B cell (primary cell): ENCODE measurements at places on chromosomes 5 and 9.

- peaks cover 57% of the 10 kb centered on the region for H3K4me1 ChIP-seq
- no peak overlapping the region for H3K27ac ChIP-seq
- no peak overlapping the region for H3K4me3 ChIP-seq
- H3K27me3 ChIP-seq: no peaks in the 10 kb centered on the region
- peaks cover 1% of the 10 kb centered on the region for H3K36me3 ChIP-seq
- DNase-seq: peak; percentile 44
Measured at GRCh38 chr5:124658867-124659557, 87.4 kb downstream of the ZNF608 start.

GRCh38 chr5:134592141-134592746 lies 40.4 kb downstream of the SAR1B start:
- no peaks in the 10 kb centered on the region for H3K27me3 ChIP-seq
- no peaks in the 10 kb centered on the region for H3K4me1 ChIP-seq
- no peak overlapping the region for H3K4me3 ChIP-seq
- H3K36me3 ChIP-seq: no peaks in the 10 kb centered on the region
- H3K27ac ChIP-seq: no peak overlapping the region

DNA sequence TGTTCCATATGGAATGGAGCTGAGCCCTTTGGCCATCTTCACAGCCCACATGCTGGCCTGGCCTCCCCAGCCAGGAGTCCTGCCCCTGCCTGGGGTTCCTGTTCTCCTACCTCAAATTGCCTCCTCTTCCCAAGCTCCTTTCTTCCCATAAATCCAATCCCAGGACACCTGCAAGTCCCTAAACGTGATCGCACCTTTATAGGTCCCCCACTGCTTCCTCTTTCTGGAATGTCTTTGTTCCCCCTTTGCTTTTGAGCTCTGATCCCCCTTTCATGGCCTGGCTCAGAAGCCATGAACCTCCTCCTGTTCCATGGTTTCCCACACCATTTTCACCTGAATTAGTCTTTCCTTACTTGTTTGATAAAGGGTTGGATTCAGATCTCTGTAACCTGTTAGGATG lies 68.5 kb downstream of the TRPC7 start:
- H3K4me1 ChIP-seq: no peaks in the 10 kb centered on the region
- H3K36me3 ChIP-seq: no peaks in the 10 kb centered on the region
- H3K27me3 ChIP-seq: no peaks in the 10 kb centered on the region
- H3K27ac ChIP-seq: no peak overlapping the region

- H3K27ac ChIP-seq: no peak overlapping the region
- no peaks in the 10 kb centered on the region for H3K27me3 ChIP-seq
- no peak for DNase-seq
- H3K36me3 ChIP-seq: no peaks in the 10 kb centered on the region
- H3K4me1 ChIP-seq: peaks cover 9% of the 10 kb centered on the region
Measured at GRCh38 chr5:83741571-83741970, 20.9 kb upstream of the HAPLN1 start.

GRCh38 chr9:92414566-92414965 lies 9.7 kb downstream of the OMD start:
- H3K27me3 ChIP-seq: no peaks in the 10 kb centered on the region
- DNase-seq: peak; percentile 5
- peak overlapping the region; percentile 53 for H3K27ac ChIP-seq
- H3K4me3 ChIP-seq: no peak overlapping the region
- no peaks in the 10 kb centered on the region for H3K36me3 ChIP-seq

GRCh38 chr5:151070449-151070848 lies 10.4 kb downstream of the TNIP1 start:
- H3K4me1 ChIP-seq: peaks cover 60% of the 10 kb centered on the region
- H3K4me3 ChIP-seq: no peak overlapping the region
- H3K27ac ChIP-seq: no peak overlapping the region
- H3K36me3 ChIP-seq: peaks cover 60% of the 10 kb centered on the region
- DNase-seq: no peak

DNA sequence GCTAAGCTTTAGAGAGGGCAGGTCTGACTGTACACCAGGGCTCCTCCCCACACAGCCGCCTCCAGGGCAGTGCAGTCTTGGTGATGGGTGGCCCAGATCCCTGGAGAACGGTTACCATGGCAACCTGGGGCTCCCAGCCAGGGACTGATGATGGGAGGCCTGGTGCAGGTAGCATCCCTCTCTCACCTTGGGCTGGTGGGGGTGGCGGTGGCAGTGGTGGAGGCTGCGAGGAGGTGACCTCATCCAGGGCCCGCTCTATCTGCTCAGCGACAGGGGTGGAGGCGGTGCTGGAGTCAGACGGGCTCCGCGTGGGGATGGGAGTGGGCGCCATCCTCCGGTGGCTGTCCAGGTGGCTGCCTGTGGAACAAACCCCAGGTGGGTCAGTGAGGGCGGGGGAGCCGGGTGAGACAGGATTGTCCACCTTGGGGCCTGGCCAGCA lies 12.3 kb downstream of the PRR7 start:
- H3K27me3 ChIP-seq: no peaks in the 10 kb centered on the region
- no peak overlapping the region for H3K4me3 ChIP-seq
- no peak for DNase-seq
- H3K36me3 ChIP-seq: no peaks in the 10 kb centered on the region
- H3K4me1 ChIP-seq: peaks cover 18% of the 10 kb centered on the region
- H3K27ac ChIP-seq: no peak overlapping the region

DNA sequence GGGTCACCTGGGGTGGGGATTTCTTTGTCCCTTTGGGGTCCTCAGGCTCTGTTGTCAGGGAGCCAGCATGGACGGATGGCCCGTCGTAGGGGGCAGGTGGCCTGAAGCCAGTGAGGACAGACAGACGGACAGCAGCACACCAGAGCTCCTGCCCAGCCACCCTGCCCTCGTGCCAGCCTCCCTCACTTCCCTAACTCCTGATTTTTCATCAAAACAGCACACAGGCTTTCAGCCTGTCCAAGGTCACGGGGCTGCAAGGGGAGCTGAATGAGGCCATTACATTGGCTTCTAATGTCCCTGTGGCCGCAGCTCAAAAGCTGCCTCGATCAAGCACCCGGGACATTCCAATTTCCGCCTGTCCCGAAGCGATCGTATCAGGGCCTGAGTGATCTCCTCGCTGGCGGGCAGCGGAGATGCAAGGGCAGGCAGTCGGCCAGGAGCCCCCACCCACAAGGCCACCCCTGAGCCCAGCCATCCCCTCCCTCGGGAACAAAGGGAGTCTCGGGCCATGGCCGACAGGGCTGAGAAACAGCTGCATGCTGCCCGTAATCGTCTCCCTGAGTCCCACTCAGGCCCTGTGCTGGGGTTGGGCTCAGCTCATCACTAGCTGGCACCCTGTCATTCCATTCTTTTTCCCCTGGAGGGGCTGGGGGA lies 50.5 kb upstream of the RNU6ATAC start:
- peaks cover 13% of the 10 kb centered on the region for H3K4me1 ChIP-seq
- no peak overlapping the region for H3K4me3 ChIP-seq
- no peak overlapping the region for H3K27ac ChIP-seq
- H3K27me3 ChIP-seq: no peaks in the 10 kb centered on the region
- no peak for DNase-seq

DNA sequence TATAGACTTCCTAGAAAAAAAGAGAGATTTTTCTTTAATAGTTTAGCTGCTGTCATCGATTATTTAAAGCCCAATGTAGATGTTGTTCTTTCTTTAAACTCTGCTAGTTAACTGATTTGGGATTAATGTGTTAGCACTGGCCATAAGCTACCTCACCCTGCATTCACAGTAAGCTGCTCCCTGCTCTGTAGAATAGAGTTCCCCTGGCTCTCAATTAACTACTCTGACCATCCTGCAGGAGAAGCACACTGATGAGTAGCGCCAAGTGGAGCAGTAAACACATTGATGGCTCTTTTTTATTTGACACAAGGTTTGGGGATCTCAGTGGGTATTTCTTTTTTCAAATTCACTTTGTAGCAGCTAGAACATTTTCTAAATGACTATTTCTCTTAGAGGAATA lies 807.9 kb upstream of the ZNF608 start:
- H3K27ac ChIP-seq: no peak overlapping the region
- H3K36me3 ChIP-seq: no peaks in the 10 kb centered on the region
- no peaks in the 10 kb centered on the region for H3K27me3 ChIP-seq
- DNase-seq: no peak
- H3K4me3 ChIP-seq: no peak overlapping the region

- H3K36me3 ChIP-seq: peaks cover 1% of the 10 kb centered on the region
- peak overlapping the region; percentile 81 for H3K4me3 ChIP-seq
- H3K4me1 ChIP-seq: peaks cover 13% of the 10 kb centered on the region
Measured at GRCh38 chr5:58459146-58460001, 512 bp downstream of the PLK2 start.

GRCh38 chr9:98074115-98074990 lies 17.8 kb downstream of the NANS start:
- no peak overlapping the region for H3K4me3 ChIP-seq
- no peaks in the 10 kb centered on the region for H3K36me3 ChIP-seq
- H3K27me3 ChIP-seq: no peaks in the 10 kb centered on the region

DNA sequence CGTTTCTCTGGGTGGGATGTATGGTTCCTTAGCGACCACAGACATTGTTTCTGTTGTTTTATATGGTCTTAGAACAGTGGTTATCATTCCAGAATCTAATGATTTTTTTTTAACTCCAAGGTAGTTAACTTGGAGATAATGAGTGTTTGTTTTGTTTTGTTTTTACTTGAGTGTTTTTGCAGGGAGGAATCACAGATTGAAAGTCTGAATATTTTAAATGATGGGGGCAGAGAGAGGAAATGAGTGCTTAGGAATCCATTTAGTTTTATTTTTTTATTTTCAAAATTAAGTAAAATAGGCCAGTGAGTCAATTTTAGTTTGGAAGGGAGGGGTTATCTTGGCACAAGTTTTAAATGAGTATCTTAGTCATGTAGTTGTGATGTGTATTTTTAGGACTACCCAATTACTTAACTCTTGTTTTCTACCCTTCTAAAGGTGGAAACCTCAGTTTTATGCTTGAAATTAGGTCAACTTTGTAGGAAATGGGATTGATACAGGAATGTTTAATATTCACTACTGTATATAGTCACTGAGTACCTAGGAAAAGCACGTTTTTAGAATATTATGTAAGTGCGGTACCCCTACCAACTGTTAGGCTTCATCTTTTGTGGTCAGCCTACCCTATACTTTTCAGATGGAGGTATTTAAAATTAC lies 2.0 kb downstream of the UBE2R2 start:
- H3K36me3 ChIP-seq: no peaks in the 10 kb centered on the region
- H3K4me3 ChIP-seq: peak overlapping the region; percentile 78
- DNase-seq: no peak
- peak overlapping the region; percentile 89 for H3K27ac ChIP-seq
- H3K4me1 ChIP-seq: peaks cover 51% of the 10 kb centered on the region
- no peaks in the 10 kb centered on the region for H3K27me3 ChIP-seq

DNA sequence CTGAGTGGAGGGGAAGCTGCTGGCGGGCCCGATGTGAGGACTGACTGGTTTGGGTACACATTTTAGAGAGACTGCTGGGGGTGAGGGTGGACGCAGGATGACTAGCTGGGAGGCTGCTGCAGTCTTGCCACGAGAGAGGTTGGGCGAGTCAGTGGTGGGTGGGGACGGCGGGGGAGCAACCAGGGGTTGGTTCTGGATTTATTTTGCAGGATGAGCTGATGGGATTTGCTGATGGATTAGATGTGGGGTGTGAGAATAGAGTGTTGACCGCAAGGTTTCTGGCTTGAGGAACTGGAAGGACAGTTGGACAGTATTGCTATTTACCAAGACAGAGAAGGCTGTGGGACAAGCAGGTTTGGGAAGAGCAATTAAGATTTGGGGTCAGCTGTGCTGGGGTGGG lies 5.8 kb upstream of the NDST1 start:
- no peak overlapping the region for H3K27ac ChIP-seq
- H3K27me3 ChIP-seq: no peaks in the 10 kb centered on the region
- no peak overlapping the region for H3K4me3 ChIP-seq
- DNase-seq: no peak

GRCh38 chr5:137442660-137443059 lies 56.5 kb downstream of the SPOCK1 start:
- no peaks in the 10 kb centered on the region for H3K27me3 ChIP-seq
- H3K4me1 ChIP-seq: no peaks in the 10 kb centered on the region
- no peaks in the 10 kb centered on the region for H3K36me3 ChIP-seq
- H3K27ac ChIP-seq: no peak overlapping the region
- no peak for DNase-seq

- DNase-seq: no peak
- H3K27ac ChIP-seq: no peak overlapping the region
- no peaks in the 10 kb centered on the region for H3K4me1 ChIP-seq
- no peak overlapping the region for H3K4me3 ChIP-seq
- no peaks in the 10 kb centered on the region for H3K27me3 ChIP-seq
Measured at GRCh38 chr5:153513156-153513555, 22.7 kb downstream of the GRIA1 start.

DNA sequence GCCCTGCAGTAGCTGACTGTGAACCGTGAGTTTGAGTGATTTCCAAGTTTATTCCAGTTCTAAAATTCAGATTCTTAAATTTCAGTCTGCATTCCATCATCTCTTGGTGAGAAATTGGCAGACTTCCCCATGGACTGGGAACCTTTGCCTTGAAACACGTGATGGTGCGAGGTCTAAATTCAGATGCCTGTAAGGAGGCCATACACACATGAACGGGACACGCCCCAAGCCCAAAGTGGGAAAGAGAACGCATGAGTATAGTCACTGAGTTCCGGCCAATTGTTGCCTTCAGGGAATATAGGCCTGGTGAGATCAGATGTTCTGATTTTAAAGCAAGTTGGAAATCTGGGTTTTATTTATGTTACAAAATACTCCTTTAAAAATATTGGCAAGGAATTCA lies 1084.4 kb upstream of the WWC1 start:
- DNase-seq: no peak
- no peak overlapping the region for H3K4me3 ChIP-seq
- H3K36me3 ChIP-seq: no peaks in the 10 kb centered on the region
- no peaks in the 10 kb centered on the region for H3K27me3 ChIP-seq

DNA sequence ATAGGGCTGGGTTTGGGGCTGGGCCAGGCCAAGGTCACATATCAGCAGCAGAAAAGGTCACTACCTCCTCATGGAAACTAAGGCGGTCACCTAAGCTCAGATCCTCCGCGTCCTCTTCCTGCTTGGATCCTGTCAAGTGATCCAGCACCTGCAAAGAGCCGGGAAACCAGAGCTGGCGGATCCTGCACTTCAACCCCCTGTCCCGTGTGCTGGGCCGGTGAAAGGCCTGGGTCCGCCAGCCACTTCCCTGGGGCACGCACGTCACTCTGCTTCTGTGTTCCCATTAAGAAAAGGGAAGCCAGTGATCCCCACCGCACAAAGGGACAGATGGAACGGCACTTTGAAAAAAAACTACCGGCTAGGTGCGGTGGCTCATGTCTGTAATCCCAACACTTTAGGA lies 61.3 kb upstream of the STXBP1 start:
- no peak overlapping the region for H3K27ac ChIP-seq
- no peak overlapping the region for H3K4me3 ChIP-seq
- peaks cover 4% of the 10 kb centered on the region for H3K4me1 ChIP-seq
- no peaks in the 10 kb centered on the region for H3K27me3 ChIP-seq
- DNase-seq: no peak

GRCh38 chr9:112446526-112446925 lies 40.1 kb upstream of the KIAA1958 start:
- H3K27ac ChIP-seq: no peak overlapping the region
- DNase-seq: no peak
- H3K36me3 ChIP-seq: no peaks in the 10 kb centered on the region
- no peak overlapping the region for H3K4me3 ChIP-seq

GRCh38 chr9:1604942-1605560 lies 410.1 kb upstream of the SMARCA2 start:
- no peaks in the 10 kb centered on the region for H3K27me3 ChIP-seq
- no peak for DNase-seq
- H3K4me3 ChIP-seq: no peak overlapping the region
- no peaks in the 10 kb centered on the region for H3K4me1 ChIP-seq
- H3K27ac ChIP-seq: no peak overlapping the region

- no peaks in the 10 kb centered on the region for H3K4me1 ChIP-seq
- H3K27ac ChIP-seq: no peak overlapping the region
- H3K4me3 ChIP-seq: no peak overlapping the region
Measured at GRCh38 chr9:85054017-85054416, 384.5 kb downstream of the NTRK2 start.
